Mesenteric fat pad (tissue), 1 donor: ENCODE measurements at places on chromosomes 6 and 20.

- no peak for DNase-seq
Observed at GRCh38 chr6:109864050-109864449, 114.1 kb upstream of the GPR6 start.

DNA sequence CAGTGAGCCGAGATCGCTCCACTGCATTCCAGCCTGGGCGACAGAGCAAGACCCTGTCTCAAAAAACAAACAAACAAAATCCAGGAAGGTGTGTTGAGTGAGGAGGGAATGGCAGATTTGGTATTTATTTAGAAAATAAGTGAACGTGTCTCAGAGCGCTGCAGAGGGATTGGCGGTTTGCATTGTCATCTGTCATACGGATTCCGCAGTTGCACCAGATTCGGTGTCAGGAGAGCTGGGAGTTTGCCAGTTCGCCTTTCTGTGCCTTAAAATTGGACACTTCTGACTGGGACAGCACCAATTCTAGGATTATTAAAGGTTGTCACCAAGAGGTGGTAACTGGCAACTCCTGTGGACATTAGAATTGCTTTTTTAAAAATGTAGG lies 912 bp downstream of the SNRNP48 start:
- no peak for DNase-seq

DNA sequence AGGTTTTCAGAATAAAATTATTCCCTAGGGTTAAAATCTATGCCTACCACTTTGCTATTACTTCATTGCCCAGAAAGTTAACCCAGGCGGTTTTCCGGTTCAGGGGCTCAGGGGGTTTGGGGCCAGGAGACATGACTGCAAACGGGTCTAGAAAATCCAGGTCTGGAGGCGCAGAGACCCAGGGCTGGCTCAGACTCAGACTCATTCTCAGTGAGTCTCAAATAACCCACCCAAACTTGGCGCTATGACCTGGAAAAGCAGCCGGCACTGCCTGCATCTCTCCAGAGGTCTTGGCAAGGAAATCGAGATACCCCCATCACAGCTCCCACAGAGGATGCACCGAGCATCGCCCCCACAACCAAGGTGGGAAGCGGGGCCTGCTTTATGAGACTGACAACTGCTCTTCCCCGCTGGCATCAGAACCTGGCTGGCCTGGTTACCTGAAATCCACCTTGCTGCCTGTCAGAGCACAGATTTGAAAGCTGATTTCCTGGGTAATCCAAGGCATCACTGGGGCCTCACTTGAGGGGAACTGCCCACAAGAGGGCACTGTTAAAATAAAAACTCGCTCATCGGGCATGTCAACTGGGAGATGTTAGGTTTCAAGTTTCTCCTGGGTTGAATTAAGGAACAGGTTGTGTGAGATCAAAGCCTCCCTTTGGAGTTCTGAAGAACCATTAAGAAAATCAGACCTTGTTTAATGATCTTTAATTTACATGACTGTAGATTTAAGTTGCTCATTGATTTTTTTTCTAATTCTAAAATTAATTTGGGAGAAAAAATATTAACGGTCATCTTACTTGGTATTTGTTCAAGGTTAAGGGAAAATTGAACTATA lies 55.1 kb downstream of the KIF16B start:
- no peak for DNase-seq

DNA sequence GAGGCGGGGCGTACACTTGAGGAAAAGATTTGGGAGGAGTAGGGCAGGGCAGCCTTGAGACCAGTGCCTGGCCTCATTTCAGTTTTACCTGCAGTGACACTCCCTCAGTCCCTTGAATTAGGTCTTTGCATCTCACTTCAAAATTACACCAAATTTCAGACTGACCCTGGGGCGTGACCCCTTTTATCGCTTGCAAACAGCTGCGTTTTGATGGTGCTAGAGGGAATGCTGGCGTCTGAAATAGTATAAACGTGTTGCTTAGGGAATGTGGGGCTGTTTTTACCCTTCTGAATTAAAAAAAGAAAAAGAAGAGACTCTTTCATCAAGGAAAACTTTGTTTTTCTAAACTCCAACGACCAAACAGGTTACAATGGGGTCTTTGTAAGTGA lies 21.0 kb downstream of the COL9A1 start:
- DNase-seq = no peak

DNA sequence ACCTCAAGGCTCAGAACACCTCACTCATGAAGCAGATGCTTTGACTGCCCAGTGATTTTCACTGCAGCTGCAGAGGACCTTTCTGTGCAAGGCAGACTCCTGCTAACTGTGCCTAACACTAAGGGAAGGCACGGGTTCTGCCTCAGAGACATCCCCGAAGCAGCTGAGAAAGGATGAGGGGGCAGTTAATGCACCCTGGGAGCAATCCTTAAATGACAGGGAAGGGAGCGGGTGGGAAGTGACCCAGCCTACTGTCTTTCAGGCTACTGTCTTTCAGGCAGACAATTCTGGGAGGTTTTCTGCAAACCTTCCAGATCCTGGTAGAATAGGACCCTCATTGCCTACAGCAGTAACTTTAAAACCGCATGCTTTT lies 55.3 kb downstream of the NDUFAF5 start:
- no peak for DNase-seq
